SK-N-DZ (cell line): ENCODE measurements at places on chromosomes 3 and 15.

- no peak for DNase-seq
These were observed 22.2 kb downstream of the UACA start for GRCh38 chr15:70741107-70741531.

- DNase-seq = no peak
These were observed 7.2 kb downstream of the APBA2 start for GRCh38 chr15:28892789-28893610.

GRCh38 chr3:135766115-135766514 lies 199.4 kb upstream of the PPP2R3A start:
- DNase-seq = no peak

DNA sequence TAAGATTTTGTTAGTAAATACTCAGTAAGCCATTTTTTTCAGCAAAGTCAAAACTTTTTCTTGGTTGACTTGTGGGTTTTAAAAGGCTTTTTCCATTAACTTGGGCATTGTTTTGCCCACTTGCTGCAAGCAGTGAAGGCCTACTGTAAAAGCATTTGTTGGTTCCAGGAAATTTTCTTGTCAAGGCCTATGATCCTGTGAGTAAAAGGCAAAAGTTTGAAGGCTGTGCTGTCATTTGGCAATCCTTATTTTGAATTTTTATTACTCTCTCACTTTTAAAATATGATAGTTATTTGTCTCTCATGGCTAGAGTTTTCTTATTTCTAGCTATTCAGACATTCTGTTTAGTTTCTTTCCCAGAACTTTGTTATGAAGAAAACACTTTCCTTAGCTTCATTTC lies 13.0 kb downstream of the P2RY12 start:
- DNase-seq = no peak
